Amniotic stem cell (primary cell): ENCODE measurements at places on chromosomes 5 and 9.

DNA sequence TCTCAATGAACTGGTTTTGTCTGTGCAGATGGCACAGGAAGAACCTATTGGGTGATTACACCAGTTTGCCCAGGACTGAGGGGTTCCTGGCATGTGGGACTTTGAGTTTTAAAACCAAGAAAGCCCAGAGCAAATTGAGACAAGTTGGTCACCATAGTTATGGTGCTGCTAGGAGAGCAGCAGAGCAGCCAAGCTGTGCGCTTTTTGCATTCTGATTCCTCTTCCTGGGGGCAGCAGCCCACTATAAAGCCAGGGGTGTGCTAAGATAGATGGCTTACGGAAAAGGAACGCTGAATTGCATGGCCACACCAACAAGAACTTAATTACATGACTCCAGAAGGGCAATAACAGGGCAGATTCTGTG is 49.7 kb downstream of the TIMD4 start:
- DNase-seq: no peak

DNA sequence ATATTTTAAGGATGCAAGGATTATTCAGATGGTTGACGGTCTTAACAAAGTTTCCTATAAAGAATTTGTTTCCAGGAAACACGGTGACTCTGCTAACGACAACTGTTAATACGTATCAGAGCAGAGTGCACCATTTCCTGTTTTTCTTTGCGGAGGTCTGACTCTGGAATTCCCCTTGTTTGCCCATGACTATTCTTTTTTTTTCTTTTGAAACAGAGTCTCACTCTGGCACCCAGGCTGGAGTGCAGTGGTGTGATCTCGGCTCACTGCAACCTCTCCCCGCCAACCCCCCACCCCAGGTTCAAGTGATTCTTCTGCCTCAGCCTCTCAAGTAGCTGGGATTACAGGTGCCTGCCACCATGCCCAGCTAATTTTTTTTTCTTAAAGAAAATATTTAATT is 115.9 kb downstream of the CDC42SE2 start:
- no peak for DNase-seq

- no peak for DNase-seq
Observed at GRCh38 chr5:135007749-135008363, 26.2 kb downstream of the PITX1 start.

GRCh38 chr5:81409896-81410295 is 16.0 kb upstream of the ACOT12 start:
- peak; percentile 31 for DNase-seq

DNA sequence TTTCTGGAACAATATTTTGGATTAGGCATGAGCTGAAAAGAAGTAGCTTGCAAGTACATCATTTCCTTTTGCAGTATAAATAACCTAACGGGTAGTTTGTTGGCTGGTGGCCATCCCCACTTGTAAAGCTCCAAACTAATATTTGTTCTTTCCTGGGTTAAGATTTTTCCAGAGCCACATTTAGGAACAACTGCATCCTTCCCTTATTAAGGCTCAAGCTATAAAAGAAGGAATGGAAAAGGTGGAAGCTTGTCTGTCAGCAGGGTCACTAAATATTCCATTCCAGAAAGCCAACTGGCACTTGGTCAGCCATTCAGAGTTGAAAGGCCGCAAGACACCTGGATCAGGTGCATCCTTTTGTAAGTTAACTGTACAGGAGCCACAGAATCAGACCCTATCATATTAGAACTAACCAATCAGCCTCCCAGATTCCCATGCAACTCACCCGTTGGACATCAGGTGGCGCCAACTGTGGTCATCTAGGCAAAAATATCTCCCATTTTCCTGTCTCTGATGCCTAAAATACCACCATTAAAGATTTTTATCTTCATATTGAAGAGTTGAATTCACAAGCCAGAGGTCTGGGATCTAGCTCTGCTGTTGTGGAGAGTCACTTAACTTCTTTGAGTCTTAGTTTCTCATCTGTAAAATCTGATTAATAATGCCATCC is 82.9 kb downstream of the PTCD2 start:
- DNase-seq: no peak

- DNase-seq: no peak
Observed at GRCh38 chr5:149466457-149466972, 84.7 kb downstream of the CSNK1A1 start.

DNA sequence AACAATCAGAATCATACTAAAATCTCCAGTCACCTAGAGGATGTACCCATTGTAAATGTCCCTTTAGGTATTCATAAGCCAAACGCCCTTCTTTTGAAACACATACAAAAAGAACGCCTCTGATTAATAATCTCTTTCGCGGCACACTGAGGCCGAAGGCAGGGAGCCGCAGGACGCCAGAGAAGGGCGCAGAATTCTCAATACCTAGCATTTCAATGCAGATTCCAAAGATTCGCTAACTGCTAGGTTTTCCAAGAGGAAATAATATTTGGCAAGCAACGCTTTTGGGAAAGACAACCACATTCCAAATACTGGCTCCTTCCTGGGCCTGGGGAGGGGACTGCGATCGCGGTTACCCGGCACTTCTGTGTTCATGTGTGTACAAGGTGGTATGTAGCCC is 203.3 kb downstream of the MEF2C start:
- no peak for DNase-seq

GRCh38 chr5:2530609-2531008 is 220.9 kb downstream of the IRX2 start:
- no peak for DNase-seq

- no peak for DNase-seq
Observed at GRCh38 chr9:38061326-38061977, 7.6 kb downstream of the SHB start.

DNA sequence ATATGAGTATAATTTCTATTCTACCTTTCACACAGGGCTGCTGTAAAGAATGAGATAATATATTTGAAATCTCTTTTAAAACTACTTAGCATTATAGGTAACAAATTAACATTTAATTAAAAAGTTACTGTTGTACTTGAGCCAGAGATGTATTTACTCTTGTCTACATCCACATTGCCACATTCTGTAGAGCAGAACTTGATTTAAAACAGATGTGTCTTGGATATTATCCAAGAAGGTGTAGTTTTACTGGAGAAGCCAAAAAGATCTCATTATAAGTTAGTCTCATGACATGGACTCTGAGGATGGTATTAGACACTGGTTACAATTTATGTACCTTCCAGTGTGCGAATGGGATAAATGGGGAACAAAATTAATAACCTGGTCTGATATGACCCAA is 293.1 kb upstream of the CCNH start:
- DNase-seq: no peak

- no peak for DNase-seq
Observed at GRCh38 chr5:144004146-144004545, 166.3 kb downstream of the YIPF5 start.

- DNase-seq: no peak
Observed at GRCh38 chr5:180626661-180627385, 22.6 kb downstream of the FLT4 start.

- DNase-seq: no peak
Observed at GRCh38 chr5:108278285-108279240, 103.3 kb downstream of the FBXL17 start.

DNA sequence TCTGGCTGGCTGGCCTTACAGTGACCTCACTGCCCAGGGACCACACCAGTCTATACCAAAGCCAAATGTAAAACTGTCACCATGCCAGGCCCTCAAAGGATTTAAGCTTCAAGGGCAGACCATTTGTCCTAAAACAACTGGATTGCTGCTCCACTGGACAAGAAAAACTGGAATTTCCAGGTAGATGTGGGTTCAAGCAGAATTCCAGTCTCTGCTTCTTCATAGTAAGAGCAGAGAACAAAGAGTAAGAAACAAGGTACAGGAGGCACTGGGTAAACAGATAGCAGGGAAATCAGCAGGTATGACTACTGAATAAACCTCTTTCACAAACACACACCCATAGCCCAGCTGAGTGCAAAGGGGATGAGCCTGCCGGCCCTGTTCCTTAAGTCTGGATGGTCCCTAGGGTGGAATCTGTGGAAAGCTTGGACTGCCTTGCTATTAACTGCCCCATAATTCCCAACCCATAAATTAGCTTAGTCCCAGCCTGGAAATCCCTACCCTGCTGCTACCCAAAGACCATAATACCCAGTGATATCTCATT is 5.5 kb downstream of the B4GALT1 start:
- no peak for DNase-seq

DNA sequence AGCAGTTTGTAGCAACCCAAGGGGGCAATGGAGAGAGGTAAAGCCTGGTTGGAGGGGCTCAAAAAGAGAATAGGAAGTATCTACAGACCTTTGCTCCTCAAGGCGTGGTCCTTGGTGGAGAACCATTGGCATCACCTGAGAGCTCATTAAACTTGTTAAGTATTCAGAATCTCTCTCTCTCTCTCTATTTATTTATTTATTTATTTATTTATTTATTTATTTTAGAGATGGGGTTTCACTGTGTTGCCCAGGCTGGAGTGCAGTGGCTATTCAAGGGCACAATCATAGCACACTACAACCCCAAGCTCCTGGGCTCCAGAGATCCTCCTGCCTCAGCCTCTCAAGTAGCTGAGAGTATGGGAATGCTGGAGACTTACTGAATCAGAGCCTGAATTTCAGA is 193.1 kb upstream of the ADCY2 start:
- DNase-seq: no peak

- DNase-seq: no peak
Observed at GRCh38 chr9:27059412-27059811, 49.6 kb upstream of the TEK start.

GRCh38 chr5:115456539-115457040 is 88.0 kb downstream of the FEM1C start:
- no peak for DNase-seq

DNA sequence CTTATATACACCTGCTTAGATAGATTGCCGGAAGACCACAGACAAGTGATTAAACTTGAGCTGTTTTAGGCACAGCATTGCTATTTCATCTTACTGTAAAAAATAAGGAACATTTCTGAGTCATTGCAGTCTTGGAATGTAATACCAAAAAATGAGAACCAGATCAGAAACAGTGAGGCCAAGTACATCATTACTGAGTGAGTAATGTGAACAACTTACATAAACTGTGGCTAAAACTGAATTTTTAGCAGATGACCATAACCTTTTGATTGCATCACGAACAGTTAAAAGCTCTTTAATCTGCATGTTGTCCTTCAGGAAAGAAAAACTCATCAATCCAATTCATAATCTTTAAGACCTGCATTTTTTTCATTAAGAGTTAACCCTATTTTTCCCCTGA is 157.1 kb upstream of the FGF10 start:
- no peak for DNase-seq

- no peak for DNase-seq
Observed at GRCh38 chr5:42970636-42971559, 69.2 kb downstream of the ANXA2R start.

DNA sequence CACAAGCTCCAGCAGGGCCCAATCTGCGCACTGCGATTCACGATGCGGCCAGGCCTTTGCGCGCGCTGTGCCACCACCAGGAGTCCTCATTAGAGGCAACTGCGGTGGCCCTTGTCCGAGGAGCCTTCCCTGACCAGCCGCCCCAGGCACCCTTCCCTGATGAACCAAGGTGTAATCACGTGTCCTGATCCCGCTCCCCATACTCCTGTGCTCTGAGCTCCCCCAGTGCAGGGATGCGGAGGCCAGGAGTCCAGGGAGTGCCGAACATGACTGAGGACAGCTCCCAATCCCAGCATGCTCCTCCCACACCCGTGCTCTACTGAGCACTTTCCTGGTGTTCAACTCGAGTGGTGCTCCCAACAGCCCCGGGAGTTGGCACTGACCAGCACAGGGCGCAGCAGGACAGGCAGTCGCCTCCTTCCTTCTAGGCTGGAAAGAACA is 134.8 kb downstream of the ZNF354C start:
- no peak for DNase-seq

DNA sequence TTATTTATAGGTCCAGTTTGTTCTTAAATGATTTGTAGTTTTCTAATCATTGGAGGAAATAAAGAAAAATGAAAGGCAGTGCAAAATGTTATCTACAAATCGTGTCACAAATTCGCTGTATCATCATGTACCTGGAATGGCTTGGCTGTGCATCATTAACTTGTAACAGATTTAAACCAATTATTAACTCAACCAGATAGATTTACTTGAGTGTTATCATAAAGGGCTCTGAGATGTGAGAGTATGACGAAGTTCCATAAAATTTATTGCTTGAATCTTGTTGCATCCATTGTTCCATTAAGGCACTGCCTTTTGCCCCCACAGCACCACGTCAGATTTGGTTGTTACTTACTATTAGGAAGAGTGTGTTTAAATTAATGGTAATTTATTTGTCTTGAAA is 23.5 kb downstream of the PCSK5 start:
- no peak for DNase-seq

- no peak for DNase-seq
Observed at GRCh38 chr9:29625292-29625731, 2052.0 kb upstream of the C9orf72 start.

- DNase-seq: no peak
Observed at GRCh38 chr5:169099801-169100734, 200.9 kb downstream of the SLIT3 start.

DNA sequence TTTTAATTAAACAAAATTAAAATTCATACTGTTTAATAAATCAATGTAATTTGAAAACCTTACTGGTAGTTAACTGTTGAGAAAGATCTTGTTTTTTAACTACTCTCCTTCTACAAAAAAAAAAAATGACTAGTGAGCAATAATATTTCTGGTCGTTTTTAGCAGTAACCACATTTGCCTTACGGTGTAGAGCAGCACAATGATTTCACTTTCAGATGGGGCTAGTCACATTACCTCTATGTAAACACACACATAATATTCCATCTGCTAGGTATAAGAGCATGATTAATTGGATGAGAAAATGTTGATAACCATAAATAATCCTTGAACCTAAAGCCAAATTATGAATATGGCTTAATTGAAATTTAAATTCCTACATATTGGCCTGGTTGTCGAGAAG is 198.1 kb downstream of the CHSY3 start:
- no peak for DNase-seq

GRCh38 chr5:170885809-170886208 is 24.0 kb downstream of the RANBP17 start:
- no peak for DNase-seq

DNA sequence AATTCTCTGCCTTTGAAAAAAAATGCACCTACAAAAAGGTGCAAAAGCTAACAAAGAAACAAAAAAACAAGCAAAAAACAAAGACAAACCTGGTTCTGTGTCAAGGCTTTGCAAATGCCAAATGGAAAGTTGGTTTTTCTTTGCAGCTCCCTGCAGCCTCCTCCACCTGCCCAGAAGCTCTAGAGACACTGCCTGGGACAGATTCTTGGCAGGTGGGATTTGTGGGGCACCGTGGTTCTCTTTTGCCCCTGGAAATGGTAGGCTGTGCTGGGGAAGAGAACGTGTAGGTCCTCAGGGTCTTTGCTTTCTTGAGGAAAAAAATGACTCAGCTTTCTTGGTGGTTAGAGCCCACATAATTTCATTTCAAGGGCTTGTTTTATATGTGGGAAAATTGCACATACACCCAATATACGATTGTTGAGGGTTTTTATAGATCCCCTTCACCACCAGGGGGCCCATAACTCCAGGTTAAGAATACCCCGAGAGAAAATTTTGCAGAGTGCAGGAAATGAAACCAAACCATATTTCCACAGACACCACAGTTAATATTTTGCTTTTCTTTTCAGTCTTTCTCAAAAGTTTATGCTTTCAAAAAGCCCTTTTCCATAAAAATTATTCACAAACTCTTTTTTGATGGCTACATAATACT is 58.7 kb downstream of the NXNL2 start:
- peak; percentile 60 for DNase-seq
